HEK293T (cell line): ENCODE measurements at places on chromosomes 12 and 14.

DNA sequence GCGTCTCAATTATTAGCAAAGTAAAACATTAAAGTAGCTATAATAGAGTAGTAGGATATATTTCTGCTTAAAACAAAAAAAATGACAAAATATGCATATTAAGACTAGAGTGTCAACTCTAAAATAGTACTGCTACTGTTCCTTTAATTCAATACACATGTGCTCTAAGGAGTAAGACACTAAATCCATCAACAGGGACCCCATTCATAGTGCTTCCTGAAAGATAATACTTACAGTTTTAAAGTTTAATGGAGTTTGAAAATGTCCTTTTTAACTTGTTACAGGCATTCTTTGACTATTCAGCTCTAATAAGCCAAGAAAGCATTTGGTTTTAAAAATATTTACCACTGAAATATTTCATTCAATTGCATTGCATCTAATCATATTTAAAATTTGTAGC, 145.2 kb downstream of the ADAMTS20 start:
- DNase-seq = no peak

- DNase-seq = no peak
Observed at GRCh38 chr14:36521598-36522345, 1.7 kb upstream of the NKX2-1 start.

GRCh38 chr12:46892887-46893286, 67.1 kb upstream of the SLC38A4 start:
- DNase-seq = no peak

GRCh38 chr12:116123451-116124258, 153.8 kb downstream of the MED13L start:
- peak; percentile 48 for DNase-seq

- DNase-seq = no peak
Observed at GRCh38 chr12:7859552-7859951, 13.2 kb downstream of the SLC2A14 start.

DNA sequence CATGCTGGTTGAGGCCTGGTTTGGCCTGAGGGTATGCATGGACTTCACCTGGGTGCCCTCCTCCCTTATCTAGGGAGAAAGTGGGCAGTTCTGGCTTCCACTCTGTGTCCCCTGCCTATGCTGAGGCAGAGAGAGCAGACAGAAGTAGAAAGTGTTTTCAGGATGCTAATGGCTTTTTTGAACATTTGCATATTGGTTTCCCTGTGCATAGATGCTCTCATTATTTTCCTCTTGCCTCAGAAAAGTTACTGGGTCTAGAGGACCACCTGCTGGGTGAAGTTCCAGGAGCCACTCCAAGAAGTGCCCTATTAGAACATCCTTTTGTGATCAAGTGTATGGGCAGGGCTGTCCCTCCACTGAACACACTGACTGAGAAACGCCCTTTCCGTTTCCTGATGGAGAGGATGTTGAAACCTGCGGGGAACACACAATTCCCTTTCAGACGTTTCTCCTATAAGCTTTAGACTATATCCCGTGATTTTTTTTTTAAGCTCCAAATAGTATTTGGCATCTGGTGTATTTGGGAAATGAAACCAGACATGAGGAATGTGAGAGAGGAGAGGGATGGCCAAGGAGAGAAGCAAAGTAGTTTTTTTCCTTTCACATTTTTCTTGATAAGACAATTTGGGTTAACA, 66.6 kb downstream of the DAAM1 start:
- no peak for DNase-seq

DNA sequence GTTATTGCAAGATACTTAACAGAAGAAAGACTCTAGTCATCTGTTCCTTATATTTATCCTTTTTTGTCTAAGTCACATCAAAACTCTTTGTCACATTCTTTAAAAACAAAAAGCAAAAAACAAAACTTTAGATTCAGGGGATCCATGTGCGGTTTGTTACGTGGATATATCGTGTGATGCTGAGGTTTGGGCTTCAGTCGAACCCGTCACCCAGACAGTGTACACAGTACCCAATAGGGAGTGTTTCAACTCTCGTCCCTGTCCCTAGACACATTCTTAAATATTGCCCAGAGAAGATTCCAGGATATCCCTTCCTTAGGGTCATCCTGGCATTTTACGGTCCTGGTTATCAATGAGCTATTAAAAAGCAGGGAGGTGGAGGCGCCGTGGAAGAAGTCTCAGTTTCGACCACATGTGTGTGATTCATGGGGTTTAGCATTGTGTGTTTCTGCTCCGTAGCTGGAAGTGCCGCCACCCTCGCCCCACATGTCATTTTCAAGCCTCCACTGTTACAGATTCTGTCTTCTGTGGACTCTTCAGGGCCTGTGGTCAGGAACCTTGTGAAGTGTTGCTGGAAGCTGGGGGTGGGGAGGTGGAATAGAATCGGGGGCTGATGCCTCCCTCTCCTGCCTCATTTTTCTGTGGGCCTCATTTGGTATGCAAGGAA, 19.9 kb downstream of the CCND2 start:
- no peak for DNase-seq

- no peak for DNase-seq
Observed at GRCh38 chr12:126554625-126555024, 1489.4 kb downstream of the AACS start.

DNA sequence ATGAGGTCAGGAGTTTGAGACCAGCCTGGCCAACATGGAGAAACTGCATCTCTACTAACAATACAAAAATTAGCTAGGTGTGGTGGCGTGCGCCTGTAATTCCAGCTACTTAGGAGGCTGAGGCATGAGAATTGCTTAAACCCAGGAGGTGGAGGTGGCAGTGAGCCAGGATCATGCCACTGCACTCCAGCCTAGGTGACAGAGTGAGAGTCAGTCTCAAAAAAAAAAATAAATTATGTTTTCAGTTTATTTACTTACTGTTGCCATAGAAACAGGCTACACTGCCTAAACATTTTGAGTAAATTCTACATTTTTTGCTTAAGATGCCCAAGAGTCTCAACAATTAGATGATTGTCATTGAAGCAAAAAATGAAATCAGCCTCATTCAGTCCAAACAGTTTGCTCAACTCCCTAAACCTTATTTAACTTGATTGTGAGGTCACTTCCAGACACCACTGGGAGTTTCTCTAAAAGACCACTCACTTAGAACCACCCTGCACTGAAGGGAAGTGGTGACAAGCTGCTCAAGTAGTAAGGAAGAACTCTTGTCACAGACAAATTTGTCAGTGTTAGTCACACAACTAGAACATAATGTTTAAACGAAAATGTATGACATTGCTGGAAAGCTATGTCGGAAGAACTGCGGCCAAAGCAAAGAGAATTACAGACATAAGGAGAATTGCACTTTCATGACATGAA, 9.8 kb upstream of the GNPNAT1 start:
- no peak for DNase-seq

DNA sequence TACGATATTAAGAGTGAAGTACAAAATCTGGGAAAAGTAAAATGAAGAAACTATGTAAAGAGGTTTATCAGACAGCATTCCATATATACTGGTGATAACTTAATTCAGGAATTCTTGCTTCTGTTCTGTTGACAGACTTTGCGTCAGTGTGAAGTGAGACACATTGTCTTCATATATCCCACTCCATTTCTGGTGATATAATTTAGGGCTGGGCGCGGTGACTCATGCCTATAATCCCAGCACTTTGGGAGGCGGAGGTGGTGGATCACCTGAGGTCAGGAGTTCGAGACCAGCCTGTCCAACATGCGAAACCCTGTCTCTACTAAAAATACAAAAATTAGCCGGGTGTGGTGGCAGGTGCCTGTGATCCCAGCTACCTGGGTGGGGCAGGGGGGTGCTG, 20.3 kb upstream of the RAD52 start:
- no peak for DNase-seq

DNA sequence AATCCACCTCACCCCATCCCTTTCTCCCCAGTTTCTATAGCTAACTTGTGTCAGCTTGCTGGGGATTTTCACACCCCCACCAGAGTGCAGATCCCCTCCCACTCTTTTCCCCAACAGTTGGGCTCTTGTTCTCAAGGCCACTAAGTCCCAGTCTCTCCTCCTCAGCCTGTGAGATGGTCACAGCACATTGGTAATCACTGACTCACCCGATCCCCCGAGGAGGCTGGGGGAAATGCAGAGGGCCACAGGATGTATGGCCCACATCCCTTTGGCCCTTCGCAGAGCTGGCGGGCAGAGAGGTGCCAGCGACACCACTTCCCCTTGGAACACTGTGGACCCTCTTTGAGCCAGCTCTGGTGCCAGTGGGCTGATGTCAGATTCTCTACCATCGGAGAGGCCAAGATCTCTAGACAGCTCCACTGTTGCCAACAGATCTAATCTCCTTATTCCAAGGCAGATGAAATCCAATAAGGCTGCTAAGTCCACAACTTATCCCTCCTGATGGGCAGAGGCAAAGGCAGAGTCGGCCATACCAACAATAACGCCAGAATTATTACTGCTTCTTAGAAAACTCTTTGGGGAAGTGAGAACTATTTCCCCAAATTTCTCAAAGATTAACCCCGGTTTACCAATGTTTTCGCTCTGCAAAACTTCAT, 1.6 kb downstream of the FMNL3 start:
- no peak for DNase-seq

DNA sequence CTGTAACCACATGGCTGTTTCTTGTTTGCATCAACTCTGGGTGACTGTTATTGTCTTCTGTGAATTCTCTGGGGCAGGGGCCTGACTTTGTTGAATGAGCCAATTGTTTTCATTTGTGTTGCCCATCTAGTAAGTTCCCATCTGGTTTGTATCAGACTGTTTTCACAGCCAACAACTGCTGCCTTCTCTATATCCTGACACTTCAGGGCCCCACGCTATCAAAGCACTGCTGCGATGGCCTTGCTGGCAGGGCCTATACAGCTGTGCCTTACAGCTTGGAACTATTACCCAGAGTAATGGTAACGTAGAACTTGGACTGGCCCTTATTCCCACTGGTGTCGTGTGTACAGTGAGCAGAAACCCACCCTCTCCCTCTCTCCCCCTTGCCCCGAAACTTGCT, 104.3 kb upstream of the DACT1 start:
- DNase-seq = no peak

- no peak for DNase-seq
Observed at GRCh38 chr12:96501133-96501761, 11.9 kb downstream of the CFAP54 start.

DNA sequence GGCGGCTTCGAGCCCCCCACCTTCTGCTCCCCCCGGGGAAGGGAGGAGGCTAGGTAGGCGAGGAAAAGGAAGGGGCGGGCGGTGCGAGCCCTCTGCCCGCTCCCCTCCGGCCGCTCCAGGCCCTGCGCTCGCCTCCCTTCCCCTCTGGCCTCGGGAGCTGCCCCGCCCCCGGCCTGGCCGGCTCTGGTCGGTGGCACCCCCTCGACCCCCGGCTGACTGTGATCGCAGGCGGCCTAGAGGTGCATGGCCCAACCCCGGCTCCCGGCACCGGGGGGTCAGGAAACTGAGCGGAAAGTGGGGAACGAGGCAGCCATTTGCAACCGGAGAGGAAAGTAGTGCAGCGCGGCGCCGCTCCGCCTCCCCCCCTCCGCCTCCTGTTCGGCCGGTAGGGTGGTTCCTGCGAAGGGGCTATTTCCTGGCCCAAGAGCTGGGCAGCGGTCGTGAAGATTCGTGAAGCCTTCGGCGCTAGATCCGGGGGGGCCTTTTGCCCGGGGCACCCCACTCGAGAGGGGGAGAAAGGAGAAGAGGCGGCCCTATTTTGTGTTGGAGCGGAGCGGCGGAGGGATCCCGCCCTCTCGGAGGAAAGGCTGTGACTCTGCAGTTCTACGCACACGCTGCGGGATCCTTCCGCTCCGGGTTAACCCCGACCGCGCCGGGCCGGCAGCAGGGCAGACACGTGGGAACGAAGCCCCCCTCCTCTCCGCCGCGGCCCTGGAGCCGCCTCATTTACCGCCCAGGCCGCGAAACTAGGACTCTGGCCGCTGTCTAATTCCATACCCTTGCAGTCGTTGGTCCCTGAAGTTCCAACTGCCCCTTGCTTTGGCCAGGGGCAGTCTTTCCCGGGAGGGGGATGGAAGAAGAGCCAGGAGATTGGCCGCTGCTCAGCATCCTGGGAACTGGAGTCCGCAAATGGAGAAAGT, at the start of gene KMT2D:
Gene KMT2D, minus strand, starts transcription at position 558 of the 920 bp plus-strand sequence. CDS start 5,470 bp downstream, outside the sequence.
- peak; percentile 87 for DNase-seq

DNA sequence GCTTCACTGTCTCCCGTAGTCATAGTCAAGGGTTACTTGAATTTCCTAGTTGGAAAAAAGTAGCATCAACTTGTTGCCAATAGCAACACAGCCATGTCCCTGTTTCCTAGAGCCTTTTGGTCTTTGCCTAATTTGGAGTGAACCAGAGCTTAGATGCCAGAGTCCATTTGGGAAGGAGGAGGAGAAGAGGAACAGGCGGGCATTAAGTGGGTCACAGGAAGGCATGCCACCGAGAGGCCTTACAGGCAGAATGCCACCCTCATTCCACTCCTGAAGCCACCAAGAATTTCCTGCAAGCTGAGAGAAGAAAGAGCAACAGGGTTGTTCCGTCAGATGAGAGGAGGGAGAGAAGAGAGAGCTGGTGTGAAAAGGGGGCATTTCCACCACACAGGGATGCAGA, 339.5 kb downstream of the DPF3 start:
- DNase-seq = no peak

- DNase-seq = no peak
Observed at GRCh38 chr14:93234798-93235197, 27.7 kb downstream of the UBR7 start.

DNA sequence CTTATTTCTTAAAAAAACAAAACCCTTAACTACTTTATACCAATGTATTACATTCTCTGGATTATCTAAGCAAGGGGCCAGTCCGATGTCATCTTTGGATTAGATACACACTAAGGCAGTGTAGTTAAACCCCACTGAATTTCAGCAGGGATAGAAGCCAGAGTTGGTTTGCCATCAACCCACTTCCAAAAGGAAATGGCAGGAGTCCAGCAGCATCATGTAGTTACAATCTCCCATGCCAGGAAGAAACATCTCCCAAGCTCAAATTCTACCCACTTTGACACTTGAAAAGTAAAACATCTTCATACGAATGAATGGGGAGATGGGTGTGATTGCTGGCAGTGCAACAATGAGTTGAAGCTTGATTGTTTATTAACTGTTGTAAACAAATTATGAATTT, 203.5 kb upstream of the PLXNC1 start:
- no peak for DNase-seq

DNA sequence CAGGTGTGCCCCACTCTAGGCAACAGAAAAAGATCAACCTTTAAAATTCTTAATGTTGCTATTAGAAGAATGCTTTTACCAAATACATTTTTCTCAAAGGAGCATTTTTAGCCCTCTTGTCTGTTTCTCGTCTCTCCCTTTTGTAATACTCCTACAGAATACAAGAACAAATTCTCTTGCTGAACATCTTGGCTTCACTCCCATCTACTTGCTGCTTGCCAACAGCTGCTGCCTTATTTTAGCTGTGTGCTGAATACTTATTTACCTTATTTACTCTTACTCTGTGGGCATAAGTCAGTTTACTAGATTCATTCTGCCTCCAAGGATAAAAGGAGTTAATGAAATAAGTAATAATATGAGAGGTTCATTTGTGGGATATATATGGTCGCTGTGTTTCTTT, 70.8 kb downstream of the POLR3B start:
- DNase-seq = no peak

- no peak for DNase-seq
Observed at GRCh38 chr14:67141146-67141900, 47.9 kb upstream of the GARIN2 start.
